ENCODE measurements at places on chromosomes 1 and 21.

DNA sequence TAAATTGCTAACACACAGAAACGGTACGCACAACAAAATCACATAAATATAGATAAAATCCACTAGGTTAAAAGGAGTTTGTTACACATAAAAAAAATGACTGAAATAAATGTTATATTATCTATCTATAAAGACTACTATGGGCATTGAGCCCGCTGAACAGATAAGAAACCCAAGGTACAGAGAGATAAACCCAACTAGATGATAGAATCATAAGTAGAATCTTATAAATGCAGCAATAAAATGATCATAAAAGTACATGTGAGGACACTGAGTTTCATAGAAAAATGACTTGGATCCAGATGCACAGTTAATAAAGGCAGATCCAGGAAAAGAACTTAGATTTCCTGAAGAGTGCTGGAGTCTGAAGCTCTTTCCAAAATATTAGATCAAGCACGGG lies 128.7 kb downstream of the RGS7 start:
- DNase-seq, result no peak

DNA sequence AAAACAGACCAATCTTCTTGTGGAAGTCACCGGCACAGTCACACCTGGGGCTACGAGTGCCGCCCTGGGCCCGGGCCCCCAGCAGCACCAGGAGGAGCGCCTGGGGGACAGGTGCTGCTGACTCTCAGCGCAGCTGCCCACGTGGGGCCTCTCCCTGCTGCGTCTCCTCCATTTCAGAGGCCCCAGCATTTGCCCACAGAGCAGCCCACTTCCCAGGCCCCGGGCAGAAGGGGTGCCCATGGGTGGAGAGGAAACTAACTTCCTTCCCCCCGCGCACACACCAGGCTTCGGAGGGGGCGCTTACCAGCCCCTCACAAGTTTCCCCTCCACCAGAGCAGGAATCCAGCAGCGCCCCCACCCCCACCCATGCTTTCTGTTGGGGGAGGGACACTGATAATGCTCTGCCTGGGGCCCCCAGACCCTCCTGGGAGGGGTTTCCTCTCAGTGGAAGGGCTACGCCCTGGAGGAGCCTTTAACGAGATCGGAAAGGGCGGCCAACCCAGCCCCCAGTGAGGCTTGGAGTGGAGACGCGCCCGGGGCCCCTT lies 440 bp downstream of the TNFRSF25 start:
- no peak for DNase-seq

DNA sequence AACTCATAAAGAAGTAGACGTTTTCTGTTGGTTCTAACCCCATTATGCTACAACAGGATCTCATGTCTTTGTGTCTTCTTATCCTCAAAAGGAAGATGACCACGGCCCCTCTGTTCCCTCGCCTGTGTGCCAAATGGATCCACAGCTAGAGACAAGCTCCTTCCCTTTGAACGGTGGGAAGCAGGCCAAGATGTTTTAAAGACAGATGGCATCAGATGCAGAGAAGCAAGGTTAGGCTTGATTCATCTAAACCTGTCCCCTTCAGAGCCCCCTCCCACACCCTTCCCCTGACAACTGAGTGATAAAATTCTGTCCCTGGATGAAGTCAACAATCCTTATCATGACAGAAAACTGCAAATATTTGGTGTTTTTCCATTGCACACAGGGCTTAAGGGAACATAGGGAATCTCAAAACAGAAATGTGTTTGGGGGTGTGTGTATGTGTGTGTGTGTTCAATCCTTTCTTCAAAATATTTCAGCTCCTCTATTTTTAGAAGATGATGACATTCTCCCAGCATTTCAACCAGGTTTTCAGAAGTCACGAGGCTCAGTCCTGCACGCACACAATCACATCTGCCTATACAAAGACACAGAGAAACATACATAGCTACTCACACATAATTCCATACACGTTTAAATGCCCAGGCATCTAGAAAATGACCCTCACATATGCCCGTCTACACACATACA lies 27.8 kb upstream of the FMOD start:
- no peak for DNase-seq

GRCh38 chr1:209601809-209602657 lies 18.5 kb downstream of the CAMK1G start:
- no peak for DNase-seq

DNA sequence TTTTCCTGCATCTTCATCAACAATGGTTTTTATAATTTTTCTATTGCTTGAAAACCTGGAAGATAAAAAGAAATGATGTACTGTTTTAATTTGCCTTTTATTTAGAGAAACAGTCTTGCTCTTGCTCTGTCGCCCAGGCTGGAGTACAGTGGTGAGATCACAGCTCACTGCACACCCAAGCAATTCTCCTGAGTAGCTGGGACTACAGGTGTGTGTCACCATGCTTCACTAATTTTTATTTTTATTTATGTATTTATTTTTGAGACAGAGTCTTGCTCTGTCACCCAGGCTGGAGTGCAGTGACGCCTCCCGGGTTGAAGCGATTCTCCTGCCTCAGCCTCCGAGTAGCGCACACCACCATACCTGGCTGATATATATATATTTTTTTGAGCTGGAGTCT lies 43.0 kb upstream of the RPL11 start:
- DNase-seq, result no peak

DNA sequence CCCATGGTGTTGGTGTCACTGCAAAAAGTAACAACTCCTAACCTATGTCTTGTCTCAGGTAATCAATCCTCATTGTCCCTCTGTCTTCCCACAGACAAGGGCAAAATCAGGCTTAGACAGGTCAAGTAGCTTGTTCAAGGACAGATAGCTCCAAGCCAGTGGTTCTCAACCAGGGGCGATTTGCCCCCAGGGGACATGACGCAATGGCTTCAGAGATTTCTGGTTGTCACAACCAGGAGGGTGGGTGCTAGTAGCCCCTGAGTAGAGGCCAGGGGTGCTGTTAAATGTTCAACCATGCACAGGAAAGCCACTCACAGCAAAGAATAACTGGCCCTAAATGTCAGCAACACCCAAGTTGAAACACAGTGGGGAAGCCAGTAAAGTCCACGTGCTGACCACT lies 178.9 kb downstream of the RUNX1 start:
- DNase-seq, result no peak

DNA sequence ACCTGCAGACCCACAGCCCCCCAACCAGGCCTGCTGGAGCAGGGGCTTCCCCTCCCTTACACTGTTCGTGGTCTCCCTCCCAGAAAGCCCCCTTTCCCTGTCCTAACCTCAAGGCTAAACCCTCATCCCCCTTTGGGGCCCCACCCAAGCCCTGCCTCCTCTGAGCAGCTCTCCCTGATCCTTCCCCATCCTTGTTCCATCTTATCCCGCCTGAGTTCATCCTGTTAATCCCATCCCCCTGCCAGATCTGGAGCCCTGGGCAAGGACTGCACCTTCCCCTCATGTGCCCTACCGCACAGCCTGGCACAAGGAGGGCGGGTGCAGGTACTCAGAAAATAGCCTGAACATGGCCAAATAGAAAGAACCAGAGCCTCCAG lies 6.9 kb upstream of the TNNT2 start:
- no peak for DNase-seq

- no peak for DNase-seq
These were observed 433.4 kb upstream of the CAMK1G start for GRCh38 chr1:209150114-209150513.

GRCh38 chr1:50666849-50667248 lies 243.6 kb upstream of the DMRTA2 start:
- no peak for DNase-seq

DNA sequence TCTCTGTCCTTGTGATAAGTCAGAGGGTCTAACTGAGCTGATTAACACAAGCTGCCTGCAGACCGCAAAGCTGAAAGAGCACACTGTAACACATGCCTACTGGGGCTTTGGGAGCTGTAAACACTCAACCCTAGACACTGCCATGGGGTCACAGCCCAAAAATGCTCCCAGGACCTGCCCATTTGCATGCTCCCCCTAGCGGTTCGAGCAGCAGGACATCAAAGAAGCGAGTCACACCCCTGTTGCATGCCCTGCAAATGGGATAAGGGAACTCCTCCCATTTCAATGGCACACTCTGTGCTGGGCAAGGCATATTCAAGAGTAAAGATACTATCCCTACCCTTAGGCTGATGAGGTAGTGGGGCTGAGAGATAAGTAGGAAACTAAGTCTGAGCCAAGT lies 22.8 kb downstream of the LCE3E start:
- DNase-seq, result no peak

Data from stimulated activated CD8-positive, alpha-beta memory T cell treated with anti-CD3 and anti-CD28 coated beads, Interleukin-7, amount 100 ng/mL, for 1 hour (primary cell).